ENCODE measurements at places on chromosomes 12 and 14.

GRCh38 chr12:59404109-59404650 lies 191.6 kb upstream of the SLC16A7 start:
- DNase-seq = no peak

GRCh38 chr12:131917139-131917710 lies 11.9 kb upstream of the PUS1 start:
- no peak for DNase-seq

DNA sequence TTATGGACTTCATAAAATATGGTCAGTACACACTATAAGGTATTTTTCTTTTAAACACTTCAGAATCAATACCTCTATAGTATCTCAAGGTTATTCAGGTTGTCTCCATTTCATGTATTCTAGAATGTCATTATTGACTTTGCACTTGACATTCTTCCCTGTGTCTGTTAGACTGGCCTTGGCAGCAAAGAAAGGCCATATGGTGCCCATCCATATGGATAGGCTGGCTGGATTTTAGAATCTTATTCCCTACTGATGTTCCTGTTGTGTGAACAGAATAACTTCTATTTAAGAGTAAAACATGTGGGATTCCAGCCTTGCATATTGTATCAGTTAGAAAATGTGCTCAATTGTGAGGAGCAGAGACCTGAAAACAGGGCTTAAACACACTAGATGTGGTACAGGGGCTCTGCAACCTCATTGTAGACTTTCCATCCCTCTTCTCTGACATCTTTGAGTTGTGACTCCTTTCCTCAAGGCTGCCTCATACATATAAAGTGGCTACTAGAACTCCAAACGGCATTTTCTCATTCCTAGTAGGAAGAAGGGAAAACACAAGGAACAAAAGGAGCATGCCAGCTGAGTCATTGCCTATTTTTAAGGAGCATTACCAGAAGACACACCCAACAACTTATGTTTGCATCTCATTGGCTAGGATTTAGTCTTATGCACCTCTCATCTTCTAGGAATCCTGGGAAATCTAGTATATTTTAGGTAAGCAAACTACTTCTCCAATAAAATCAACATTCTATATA lies 221.2 kb upstream of the TMPO start:
- no peak for DNase-seq

DNA sequence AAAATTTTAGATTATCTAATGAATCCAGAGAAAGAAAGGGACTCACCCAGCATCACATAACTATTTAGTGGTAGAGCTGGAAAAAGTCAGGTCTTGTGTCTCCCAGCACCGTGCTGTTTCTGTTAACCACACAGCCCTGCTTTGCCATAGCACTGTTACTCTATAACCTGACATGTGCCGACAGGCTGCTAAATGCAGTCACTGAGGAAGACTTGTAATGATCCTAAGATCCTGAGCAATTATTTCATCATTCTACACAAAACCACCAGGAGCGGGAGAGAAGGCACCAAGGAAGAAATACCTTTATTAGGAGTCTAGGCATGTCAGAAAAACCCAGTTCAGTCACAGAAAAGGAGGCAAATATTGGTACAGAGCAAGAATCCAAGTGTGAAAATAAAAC lies 3.1 kb upstream of the NOXRED1 start:
- no peak for DNase-seq

Data from occipital lobe (tissue), 3 donors.